Glomerular endothelial cell (primary cell): ENCODE measurements at places on chromosomes 4 and X. TPM values are rescaled to one million over a fixed set of nuclear protein-coding genes. Genes with fewer than 3 reads are reported as not detected.

DNA sequence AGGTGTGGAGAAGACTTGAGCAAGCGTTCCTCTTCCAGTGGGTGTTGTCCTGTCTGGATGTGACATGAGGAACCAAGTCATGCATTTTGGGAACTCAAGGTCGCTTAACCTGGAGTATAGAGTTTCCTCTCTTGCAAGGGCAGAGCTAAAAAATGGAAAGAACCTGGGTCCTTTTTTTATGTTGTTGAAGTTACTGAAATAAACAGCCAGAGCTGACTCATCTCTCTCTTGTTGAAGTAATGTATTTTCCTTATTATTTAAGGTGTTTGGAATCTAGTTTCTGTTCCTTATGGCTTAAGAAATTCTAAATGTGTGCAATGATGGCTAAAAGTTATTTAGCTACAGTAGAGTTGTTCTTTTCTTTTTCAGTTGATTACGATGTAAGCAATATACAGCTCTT, 314.5 kb downstream of the CAMK2D start:
- no peak for DNase-seq

GRCh38 chr4:25723409-25723808, 67.8 kb downstream of the SLC34A2 start:
- DNase-seq: no peak

- no peak for DNase-seq
These were observed 67.8 kb downstream of the ZNF674 start for GRCh38 chrX:46477435-46477834.

GRCh38 chr4:1792832-1793495, at the start of gene FGFR3:
FGFR3 (plus strand) TSS chr4:1793293; CDS start chr4:1793935, 642 bp downstream.
- no peak for DNase-seq

The PABPC1L2A gene
- total RNA-seq: not detected in 2 replicates

- no peak for DNase-seq
These were observed 79.4 kb downstream of the SYNPO2 start for GRCh38 chr4:118968005-118968404.

DNA sequence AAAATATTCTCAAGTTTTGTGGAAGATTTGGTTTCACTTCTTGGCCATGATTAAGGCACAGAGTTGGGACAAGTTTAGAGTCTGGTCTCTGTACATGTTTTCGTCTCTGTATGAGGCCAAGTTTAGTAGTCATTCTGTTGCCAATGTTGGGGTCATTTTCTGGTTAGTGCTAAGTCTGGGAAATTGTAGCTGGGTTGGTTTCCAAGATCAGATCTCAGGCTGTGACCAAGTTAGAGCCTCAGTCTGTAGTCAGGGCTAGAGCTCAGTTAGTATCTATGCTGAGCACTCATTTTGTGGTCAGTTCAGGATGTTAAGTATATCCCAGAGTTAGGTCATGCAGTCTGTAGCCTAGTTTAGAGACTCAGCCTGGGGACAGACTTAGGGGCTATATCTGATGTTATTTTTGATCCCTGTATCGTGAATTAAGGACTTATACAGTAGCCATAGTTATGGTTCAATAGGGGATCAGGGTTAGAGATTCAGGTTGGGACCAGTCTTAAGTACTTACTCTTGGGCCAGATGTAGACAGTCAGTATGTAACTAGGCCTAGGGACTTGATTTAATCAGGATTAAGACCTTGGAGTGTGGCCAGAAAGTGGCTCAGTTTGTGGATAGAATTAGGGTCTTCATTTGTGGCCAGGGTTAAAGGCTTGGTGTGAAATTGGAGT, 6.6 kb upstream of the ENOX2 start:
- no peak for DNase-seq

The TIMP1 gene
- total RNA-seq: 126 and 179 TPM in 2 replicates

GRCh38 chr4:121898150-121898549, 27.9 kb upstream of the BBS7 start:
- no peak for DNase-seq

DNA sequence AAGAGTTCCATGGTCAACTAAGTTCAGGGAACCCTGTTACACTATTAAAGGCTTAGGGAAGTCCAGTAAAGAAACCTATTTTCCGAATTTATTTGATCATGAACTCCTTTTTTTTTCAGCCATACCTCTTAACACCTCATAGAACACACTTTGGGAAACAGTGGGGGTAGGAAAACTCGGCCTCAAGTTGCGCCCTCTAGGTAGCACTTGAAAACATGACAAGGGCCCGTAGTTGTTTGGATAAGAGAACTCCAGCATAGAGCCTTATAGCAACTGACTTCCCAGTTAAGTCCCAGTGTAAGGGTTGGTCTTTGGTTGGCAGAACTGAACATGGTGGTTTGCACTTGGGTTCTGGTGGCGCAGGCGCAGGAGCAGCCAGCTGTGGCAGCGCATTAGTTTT, 14.4 kb downstream of the OGT start:
- DNase-seq: no peak

GRCh38 chr4:101020956-101021355, 326.4 kb downstream of the PPP3CA start:
- peak; percentile 72 for DNase-seq

DNA sequence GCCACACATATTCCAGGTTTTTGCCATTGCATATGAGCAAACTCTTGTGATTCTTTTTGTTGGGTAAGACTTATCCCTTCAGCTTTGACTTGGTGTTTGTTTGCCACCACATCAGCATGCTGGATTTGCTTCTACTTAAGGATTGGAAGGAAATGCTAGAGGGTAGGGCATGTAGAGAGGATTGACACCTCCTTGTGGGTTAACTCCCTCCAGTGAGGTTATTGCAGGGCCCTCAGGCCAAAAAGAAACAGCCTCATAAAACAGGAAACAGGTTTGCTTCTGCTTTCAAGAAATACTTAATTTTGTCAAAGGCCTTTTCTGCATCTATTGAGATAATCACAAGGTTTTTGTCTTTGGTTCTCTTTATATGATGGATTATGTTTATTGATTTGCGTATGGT, 15.2 kb upstream of the INPP4B start:
- no peak for DNase-seq

DNA sequence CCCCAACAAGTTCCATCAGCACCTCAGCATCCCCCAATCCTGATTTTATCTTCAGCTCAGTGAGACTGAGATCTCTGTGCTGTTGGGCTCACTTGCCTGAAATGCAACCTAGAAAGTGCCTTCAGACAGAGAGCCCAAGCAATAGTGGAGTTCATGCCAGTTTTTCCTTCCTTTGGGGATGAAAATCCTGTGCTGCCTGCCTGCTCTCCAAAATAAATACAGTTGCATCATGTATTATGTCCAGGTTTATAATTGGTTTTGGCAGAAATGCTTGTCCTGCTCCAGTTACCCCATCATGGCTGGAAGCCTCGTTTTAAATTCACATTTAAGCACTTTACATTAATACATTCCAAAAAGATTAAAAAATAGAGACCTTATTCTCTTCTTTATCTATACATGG, 1865.5 kb upstream of the TENM3 start:
- no peak for DNase-seq

- no peak for DNase-seq
These were observed 10.0 kb downstream of the CLCN4 start for GRCh38 chrX:10166731-10167151.

The REELD1 gene
- total RNA-seq: not detected in 2 replicates

- DNase-seq: no peak
These were observed 99.4 kb upstream of the RASGEF1B start for GRCh38 chr4:81571105-81571504.
